ENCODE measurements at places on chromosomes 13 and 19.
A peak's percentile ranks its signal among the peaks of the same experiment; 100 is the strongest.

DNA sequence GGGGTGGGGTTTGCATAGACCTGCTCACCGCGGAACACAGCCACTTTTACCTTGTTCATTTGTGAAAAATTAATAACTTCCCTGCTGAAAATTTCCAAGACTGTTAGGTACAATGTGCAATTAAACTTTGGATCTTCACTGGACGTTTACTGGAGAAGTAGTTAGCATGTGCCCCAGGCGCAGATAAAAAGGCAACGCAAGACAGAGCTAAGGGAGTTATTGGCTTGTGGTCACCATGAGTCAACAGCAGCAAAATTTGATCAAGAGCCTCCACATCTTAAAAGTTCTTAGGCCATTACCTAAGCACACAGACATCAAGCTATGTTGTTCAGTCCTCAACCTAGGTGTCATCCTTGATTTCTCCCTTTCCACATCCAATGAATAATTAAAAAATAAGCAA lies 257.0 kb downstream of the LHFPL6 start:
- DNase-seq = peak; percentile 7

GRCh38 chr13:77022341-77022740 lies 4.6 kb downstream of the FBXL3 start:
- no peak for DNase-seq

DNA sequence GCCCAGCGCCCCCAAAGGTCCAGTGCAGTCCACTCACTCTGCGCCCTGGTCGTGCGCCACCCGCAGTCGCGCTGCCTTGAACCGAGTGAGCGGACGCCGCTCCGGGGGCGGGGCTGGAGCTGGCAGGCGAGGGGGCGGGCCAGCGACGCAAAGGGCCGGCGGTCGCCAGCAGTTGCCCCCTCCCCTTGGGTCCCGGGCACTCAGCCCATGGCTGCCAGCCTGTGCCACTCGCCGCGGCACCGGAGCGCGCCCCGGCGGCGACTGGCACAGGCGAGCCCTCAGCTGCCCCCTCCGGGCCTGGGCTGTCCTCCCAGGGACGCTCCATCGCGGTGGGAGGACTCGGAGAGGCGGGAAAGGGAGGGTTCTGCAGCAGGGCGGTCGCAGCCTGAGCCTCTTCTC lies at the start of gene S1PR5:
S1PR5 (minus strand) TSS at position 87 of the 399 bp plus-strand sequence. CDS start 2,436 bp downstream, outside the sequence.
- DNase-seq = no peak

GRCh38 chr19:54928299-54928698 lies 19.0 kb downstream of the NLRP7 start:
- no peak for DNase-seq

DNA sequence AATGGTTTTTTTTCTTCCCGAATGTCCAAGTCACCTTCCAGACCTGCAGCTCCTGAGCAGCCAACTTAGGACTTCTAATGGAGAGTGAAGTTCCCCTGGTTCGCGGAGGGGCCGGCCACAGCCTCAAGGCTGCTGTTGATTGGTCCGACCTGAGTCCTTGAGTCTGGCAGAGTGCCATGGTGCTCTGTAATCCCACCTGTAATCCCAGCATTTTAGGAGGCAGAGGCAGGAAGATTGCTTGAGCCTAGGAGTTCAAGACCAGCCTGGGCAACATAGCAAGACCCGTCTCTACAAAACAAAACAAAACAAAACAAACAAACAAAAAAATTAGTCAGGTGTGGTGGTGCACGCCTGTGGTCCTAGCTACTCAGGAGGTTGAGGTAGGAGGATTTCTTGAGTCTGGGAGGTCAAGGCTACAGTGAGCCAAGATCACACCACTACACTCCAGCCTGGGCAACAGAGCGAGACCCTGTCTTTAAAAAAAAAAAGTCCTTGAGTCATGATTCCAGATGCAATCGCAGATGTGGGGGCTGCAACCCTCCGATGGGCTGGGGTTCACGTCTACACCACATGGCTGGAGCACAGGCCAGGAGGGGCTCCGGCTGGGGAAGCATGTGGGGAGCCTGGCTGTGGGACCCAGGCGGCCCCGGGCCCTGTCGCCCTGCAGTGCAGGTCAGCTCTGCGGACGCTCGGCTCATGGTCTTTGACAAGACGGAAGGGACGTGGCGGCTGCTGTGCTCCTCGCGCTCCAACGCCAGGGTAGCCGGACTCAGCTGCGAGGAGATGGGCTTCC lies 17.7 kb downstream of the HPN start:
- DNase-seq = no peak

DNA sequence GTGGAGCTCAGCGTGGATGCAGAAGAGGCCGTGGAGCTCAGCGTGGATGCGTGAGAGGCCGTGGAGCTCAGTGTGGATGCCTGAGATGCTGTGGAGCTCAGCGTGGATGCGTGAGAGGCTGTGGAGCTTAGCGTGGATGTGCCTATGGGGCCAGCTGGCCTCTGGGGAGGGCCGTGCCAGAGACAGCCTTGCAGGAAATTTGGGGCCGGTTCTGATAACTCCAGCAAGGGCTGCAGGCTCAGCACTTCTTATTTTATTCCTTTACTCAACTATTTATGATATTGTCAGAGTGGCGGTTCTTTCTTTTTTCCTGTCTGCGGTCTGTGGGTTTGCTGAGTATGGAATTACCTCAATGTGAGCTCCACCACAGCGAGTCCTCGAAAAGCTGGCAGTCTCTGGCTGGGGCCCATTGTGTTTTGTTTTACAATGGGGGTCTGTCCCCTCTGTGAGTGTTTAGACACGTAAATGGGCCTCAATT lies 17.8 kb upstream of the TMEM255B start:
- DNase-seq = peak; percentile 42

GRCh38 chr19:51903192-51903591 lies 1.6 kb downstream of the ZNF649 start:
- no peak for DNase-seq

GRCh38 chr13:50594276-50595051 lies 249.0 kb downstream of the DLEU7 start:
- no peak for DNase-seq

- DNase-seq = no peak
These were observed 25.9 kb downstream of the DPF1 start for GRCh38 chr19:38197937-38198704.

GRCh38 chr19:54674021-54674617 lies 11.3 kb downstream of the LILRB4 start:
- no peak for DNase-seq

- no peak for DNase-seq
These were observed 20.9 kb upstream of the ZNF83 start for GRCh38 chr19:52659013-52659412.

DNA sequence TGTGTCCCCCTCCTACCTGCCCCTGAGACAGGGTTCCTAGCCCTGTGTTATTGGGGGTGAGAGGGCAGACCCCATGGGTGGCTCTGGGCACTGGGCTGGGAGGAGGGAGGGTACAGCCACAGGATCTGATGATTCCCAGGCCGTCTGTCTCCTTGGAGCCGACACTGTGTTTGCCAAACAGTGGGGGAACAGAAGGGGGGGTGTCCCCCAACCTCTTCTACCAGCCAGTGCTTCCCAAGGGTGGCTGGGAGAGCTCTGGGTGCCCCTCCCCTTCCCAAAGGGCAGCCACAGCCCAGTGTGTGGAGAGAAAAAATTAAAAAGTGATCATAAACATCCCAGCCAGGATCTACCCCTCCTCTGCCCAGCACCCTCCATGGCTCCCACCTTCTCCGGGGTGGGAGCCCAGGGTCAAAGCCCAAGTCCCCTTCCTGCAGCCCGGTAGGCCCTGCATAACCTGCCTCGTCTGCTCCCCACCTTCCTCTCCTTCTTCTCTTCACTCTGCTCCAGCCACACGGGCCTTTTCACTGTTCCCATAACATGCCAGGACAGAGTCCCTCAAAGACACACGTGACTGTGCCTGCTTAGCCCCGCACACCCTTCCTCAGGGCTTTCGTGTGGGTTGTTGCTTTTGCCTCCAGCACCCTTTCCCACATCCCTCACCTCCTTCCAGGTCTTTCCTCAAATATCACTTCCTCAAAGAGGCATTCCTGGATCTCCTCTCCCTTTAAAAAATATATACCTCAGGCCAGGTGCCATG lies 1.4 kb upstream of the PLIN4 start:
- no peak for DNase-seq

DNA sequence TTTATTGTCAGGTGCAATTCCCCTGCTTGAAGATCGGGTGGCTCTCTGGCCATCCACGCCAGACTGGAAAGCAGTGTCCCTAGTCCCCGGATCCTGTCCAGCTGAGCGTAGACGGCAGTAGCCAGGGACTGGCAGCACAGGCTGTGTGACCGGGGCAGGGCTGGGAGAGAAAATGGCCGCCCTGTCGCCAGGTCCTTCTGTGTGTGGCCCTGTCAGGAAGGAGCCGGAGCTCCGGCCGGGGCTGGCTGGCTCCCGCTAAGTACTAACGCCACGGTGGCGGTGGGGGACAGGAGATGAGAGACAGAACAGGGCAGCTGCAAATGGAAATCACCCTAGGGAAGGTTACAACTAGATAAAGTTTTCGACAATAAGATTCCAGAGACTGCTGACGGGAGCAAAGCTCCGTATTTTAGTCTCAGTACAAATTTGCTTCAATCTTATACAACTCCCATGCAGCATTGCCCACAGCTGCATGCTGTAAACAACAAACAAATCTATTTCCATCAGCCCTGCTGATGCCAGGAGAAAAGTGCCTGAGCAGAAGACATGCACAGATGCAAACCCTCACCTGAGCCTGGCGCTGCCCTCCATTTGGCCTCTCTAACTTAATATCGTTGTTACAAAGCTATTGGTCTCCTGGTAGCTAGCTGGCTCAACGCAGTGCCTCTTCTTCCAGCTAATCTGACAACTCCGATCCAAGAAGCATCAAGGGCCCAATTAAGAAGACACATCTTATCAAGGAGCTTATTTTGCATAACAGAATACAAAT lies 253.0 kb downstream of the TSHZ3 start:
- DNase-seq = no peak

- no peak for DNase-seq
These were observed 5.2 kb downstream of the TMEM255B start for GRCh38 chr13:113763961-113764792.

DNA sequence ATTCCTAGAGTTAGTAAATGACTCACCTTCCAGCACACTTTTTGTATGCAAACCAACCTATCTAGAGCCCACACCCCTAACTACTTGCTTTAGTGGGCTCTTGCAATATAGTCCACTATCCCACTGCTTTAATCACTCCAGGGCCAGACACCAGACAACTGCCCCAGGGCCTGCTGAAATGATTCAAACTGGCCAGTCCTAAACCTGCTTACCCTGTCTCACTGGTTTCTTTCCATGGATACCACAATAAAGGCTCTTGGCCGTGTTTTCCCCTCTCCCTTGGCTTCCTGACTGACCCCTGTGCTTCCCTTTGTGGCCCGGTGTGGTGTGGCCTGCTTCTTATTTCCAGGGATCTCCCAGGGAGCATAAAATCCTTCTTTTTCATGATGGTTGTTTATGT lies 14.6 kb downstream of the HS6ST3 start:
- no peak for DNase-seq

DNA sequence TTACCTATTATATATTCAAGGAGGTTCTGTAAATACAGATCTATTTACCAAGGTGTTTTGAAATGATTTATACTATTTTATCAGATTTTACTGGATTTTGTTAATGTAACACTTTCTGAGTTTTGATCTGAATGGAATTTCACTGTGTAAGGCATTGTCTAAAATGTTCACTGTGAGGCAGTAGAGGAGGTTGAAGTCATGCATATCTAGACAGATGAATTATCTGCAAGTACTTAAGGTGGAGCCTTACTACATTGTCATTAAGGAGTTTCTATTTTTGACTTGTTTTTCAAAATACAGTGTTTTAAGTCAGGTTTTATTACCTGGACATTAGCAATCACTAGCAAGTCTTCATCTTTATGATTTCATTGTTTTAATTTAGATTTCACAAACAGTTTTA lies 62.1 kb downstream of the TM9SF2 start:
- no peak for DNase-seq

DNA sequence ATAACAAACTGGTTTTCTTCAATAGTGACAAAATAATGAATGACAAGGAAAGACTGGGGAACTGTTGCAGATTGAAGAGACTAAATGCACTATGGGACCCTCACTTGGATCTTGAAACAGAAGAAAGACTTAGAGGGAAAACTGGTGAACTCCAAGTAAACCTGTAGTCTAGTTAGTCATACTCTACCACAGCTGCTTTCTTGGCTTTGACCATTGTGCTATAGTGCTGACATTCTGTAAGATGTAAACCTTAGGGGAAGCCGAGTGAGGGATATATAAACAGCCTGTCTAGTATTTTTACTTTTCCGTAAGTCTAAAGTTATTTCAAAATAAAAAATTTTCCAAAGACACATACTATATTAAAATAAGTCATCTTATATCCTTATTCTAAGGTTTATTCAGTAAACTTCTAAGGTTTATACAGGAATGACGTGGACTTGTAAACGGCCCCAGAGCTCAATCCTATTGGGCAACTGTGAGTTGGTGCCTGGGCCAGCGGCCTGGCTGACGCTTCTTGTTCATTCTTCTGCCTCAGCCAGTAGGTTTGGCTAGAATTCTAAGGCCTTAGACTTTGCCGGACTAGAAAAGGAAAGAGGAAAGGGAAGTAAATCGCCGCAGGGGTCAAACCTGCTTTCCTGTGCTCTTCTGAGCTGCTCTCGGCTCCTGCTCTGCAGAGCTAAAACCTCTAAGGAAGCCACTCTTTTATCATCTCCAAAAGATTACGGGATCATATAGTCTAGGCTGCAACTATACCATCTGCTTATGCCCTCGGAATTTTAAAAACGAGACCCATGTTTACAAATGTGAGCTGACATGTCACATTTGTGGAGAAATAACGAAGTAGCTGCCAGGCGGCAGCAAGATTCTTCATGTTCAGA lies 33.6 kb upstream of the UBE2L5 start:
- DNase-seq = peak; percentile 75

DNA sequence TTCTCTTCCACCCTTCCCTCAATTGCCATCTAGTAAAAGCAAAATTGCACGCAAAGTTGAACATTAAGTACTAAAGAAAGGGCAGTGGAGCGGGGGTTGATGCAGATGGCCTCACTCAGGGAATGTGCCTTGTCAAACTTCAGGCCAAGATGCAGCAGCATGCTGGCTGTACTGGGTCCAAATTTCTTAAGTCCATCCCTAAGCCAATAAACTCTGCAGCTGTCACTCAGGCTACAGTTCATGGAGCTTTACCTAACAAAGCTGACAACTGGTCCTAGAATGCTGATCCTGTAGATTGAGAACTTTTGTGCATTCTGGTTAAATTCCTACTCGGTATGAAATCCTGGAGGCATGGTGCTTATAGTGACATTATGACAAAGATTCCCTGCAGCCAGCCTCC lies 88.4 kb downstream of the FOXO1 start:
- peak; percentile 28 for DNase-seq

- DNase-seq = peak; percentile 10
These were observed 1075.2 kb downstream of the PCDH9 start for GRCh38 chr13:66154976-66155375.

- no peak for DNase-seq
These were observed 96.3 kb upstream of the GPR183 start for GRCh38 chr13:99403458-99403971.

DNA sequence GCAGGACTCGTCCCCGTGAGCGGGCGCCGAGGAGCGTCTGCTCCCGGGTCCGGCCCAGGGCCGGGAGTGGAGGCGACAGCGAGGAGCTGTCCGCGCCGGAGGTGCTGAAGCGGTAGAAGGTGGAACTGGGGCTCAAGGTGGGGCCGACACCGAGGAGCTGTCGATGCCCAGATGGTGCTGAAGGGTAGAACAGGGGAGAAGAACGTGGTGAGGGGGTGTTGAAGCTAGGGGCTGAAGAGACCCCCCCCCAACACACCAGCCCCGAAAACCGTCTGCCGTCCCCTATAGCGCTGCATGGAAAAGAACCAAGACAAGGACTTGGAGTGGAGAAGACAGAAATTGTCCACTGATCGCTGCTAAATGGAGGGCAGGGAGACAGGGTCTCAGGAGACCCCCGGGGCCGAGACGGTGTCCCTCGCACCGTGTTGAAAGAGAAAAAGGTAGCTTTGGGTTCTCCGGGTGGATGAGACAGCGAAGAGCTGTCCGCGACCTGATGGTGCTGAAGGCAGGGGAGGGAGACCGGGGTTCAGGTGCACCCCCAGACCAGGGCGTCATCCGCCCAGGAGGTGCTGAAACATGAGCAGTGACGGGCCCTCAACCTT lies 7.1 kb upstream of the PDE4C start:
- peak; percentile 45 for DNase-seq
